Stimulated activated CD4-positive, alpha-beta T cell treated with anti-CD3 and anti-CD28 coated beads, Interleukin-15, amount 100 ng/mL, for 1 hour (primary cell): ENCODE measurements at places on chromosomes 1 and 21.

DNA sequence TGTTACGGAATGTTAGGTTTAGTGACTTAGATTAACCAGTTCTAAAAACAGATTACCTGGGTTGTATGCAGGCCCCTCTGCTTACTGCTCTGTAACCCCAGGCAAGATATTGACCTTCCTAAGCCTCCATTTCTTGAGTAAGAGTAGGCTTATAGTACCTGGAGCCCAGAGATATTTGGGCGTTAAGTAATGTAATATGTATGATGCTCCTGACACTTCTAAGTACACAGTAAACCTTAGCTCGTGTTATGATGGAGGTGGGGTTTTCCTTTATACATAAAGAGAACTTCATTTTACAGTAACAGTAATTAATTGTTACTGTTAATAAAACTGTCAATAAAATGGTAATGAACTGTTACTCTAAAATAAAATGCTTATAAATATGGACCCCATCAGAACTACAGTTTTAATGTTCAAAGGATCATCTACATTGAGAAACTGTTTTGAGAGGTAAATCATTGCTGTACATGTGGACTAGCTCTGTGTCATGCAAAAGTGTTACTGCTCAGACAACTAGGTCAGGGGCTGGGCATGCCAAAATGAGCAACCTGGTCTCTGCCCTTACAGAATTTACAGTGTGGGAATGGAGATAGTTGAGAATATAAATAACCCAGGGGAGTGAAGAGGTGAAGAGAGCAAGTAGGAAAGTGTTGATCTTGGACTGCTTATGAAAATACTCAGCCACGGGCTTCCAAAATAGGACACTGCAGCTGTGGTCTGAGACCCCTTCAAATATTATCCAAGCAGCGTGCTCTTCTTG, 26.6 kb downstream of the LRRC8C start:
- no peak for DNase-seq

- DNase-seq = no peak
Observed at GRCh38 chr1:58626293-58626692, 49.2 kb upstream of the TACSTD2 start.

DNA sequence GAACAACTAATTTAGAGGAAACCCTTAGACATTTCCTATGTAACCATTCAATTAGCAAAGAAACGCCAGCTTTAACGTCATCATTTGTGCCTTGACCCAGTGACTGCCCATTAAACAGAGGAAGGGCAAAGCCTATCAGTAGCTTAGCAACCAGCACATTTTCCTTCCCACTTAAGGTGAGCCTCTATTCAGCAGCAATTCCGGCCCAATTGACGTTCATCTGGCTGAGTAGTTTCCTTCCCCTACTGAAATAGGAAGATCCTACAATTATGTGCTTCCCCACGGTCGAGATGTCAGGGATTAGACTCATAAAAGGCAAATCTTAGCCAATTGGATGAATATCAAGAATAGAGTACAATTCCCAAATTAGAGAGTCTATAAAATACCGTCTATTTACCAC, 482.1 kb upstream of the ADAMTS5 start:
- no peak for DNase-seq

DNA sequence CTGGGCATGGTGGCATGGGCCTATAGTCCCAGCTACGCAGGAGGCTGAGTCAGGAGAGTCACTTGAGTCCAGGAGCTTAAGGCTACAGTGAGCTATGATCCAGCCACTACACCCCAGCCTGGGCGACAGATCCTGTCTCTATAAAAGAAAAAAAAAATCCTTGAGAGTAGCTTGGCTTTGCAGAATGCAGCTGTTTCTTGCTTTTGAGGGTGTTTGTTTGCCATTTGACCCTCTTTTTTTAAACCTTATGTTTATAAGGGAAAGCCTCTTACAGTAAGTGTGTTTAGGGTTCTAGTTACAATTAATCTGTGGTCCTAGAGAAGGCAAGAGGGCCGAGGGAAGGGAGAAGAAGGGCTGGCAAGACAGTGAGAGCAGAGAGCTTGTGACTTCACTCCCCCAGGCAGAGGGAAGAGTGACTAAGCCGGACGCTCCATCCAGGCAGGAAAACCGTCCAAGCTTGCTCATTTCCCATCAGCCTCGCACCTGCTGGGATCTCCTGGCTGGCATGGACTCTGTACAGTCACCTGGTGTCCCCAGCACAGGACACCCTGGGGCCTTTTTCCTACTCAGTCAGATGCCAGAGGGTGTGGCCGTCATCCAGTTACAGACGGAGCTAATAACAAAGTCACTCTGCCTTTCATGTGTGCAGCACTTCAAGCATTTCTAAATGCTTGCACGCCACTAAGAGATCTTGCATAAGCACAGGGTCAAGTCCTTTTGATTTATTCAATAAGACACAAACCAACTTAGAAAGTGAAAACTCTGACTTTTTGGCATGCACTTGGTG, 55.5 kb upstream of the PSEN2 start:
- no peak for DNase-seq

DNA sequence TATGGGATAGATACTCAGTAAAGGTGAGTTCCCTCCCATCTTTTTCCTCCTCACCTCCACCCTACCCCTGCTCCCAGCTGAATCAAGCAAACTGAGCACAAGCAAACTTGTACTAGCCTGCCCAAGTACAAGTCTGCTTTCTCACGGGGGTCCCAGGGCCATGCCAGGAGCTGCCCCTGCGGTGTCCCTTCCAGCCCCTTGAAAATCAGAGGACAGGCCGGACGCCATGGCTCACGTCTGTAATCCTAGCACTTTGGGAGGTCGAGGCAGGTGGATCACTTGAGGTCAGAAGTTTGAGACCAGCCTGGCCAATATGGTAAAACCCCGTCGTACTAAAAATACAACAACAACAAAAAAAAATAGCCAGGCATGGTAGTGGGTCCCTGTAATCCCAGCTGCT, 17.5 kb upstream of the IFFO2 start:
- DNase-seq = no peak
